ENCODE measurements at places on chromosomes 11 and 22.

DNA sequence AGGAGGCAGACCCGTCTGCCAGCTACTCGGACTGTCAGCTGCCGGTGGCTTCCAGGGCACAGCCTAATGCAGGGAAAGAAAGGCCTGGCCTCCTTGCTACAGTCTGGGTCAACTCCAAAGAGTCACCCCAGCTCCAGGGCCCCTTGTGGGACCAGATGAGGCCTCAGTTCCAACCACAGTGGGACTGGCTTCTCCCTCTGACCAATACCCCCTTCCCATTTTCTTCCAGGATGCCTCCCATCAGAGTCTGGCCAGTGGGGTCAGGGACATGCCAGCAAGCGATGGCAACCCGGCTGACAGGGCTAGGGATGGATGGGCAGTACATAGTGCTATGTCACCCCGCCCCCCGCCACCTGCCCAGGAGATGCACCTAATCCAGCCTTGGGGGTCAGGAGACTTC, 36.6 kb downstream of the RPUSD4 start:
- no peak for DNase-seq

GRCh38 chr11:103544874-103545273, 435.6 kb downstream of the DYNC2H1 start:
- no peak for DNase-seq

DNA sequence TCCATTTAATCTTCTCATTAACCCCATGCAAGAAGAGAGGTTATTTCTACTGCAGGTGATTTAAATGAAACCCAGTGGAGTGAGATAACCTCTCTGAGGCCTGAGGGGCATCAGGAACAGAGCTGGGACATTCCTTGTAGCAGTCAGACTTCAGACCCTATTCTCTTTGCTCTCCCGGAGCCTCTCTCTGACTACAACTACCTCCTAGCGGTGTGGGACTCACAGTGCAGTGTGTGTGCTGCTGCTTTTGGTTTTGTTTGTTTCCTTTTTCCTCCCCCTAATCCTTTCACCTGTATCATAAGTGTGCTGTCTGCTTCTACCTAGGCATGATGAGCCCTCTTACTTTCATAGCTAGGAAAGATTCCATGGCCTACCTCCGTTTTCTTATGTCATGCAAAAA, 769.6 kb downstream of the NTM start:
- no peak for DNase-seq

GRCh38 chr11:44651535-44652155, 75.1 kb upstream of the TSPAN18 start:
- no peak for DNase-seq

GRCh38 chr22:23753385-23753784, 840 bp downstream of the VPREB3 start:
- DNase-seq = no peak

DNA sequence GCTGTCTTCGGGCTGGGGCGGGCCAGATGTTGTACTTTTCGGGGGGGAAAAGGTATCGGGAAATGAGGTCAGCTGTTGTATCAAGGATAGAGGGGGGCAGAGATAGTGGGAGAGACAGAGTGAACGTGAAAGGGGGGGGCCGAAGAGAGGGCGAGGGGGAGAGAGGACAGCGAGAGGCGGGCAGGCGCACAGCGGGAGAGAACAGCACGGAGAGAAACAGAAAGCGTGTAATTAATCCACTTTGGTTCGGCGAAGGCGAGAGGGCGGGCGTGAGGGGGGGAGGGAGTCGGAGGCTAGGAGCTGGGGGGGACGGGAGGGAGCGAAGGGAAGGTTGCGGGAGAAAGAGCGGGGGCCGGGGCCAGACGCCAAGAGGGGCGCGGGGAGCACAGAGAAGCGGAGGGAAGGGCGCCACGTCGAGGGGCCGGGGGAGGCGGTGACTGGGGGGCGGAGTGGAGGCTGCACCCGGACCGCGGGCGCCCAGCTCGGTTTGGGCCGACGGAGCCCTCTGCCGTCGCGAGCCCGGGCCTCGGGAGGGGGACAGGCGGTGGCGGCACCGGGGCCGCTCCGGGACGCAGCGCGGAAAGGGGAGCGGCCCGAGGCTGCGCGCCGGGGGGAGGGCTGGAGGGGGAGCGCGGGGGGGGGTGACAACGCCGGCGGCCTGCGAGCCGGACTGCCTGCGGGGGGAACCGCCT, 612 bp downstream of the IGF2 start:
- peak; percentile 17 for DNase-seq

- DNase-seq = no peak
Observed at GRCh38 chr11:118186346-118187107, 10.1 kb upstream of the SCN2B start.

- no peak for DNase-seq
Observed at GRCh38 chr11:131544591-131544990, 174.2 kb downstream of the NTM start.

DNA sequence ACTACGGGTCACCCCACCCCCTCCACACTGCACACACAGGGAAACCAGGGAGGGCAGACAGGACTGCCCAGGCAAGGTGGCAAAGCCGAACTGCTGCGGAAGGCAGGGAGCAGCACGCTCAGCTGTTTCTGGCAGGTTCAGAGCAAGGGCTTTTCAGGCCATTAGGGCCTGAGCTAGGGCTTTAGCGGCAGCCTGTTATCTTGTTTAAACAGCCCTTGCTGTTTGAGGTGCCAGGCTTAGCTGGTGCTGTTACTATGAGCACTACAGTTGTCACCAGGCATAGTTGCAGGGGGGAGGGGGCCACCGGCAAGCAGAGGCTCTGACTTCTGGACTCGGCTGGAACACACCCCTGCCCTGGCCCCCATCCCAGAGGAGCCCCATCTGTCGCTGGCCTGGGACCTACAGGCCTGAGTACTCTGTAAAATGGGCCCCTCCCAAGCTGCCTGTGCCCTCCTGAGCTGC, 34.9 kb downstream of the RSPH14 start:
- DNase-seq = no peak

- DNase-seq = no peak
Observed at GRCh38 chr11:12324585-12324984, 52.8 kb upstream of the PARVA start.

DNA sequence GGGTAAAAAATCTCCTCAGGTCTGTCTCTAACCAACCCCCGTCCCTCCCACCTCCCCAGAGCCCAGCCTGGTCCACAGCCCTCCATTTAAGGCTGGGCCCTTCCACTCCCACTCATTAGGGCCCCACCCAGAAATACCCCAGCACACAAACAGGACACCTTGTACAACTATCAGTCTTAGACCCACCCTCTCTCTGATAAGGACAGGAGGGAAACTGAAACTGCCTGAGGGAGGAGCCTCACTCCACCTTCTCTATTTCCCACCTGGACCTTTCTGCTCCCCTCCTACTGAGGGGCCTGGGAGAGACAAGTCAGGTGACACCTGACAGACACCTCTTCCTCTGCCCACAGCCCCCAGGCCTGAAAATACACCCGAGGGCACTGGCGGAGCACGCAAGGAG, 90.2 kb downstream of the PLEKHA7 start:
- no peak for DNase-seq

DNA sequence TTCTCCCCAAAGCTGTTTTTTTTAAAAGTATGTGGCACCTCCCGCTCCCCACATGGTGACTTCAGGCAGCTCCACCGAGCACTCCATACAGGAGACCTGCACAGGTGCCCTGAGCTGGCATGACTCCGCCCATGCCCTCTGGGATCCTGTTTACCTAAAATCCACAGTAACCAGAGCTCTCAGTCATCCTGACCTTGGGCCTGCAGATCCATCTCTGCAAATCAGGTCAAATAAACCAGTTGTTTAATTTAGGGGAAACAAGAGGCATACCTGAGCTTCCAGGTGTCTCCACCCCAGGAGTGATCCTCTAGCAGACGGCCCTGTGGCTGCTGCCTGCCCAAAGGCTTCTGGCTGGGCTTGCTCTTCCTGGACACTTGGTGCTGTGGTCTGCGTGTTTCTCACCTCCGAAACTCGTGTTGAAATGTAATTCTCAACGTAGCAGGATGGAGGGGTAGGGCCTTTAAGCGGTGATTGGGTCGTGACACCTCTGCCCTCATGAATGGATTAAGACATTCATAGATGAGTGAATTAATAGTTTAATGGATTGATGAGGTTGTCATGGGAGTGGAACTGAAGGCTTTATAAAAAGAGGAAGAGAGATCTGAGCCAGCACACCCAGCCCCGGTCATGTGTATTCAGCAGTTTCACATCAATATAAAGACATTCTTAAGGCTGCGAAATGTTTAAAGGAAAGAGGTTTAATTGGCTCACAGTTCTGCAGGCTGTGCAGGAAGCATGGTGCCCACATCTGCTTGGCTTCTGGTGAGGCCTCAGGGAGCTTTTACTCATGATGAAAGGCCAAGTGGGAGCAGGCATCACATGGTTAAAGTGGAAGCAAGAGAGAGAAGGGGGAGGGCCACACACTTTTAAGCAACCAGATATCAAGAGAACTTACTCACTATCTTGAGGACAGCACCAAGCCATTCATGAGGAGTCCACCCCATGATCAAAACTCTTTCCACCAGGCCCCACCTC, 34.1 kb downstream of the LINC01488 start:
- no peak for DNase-seq

DNA sequence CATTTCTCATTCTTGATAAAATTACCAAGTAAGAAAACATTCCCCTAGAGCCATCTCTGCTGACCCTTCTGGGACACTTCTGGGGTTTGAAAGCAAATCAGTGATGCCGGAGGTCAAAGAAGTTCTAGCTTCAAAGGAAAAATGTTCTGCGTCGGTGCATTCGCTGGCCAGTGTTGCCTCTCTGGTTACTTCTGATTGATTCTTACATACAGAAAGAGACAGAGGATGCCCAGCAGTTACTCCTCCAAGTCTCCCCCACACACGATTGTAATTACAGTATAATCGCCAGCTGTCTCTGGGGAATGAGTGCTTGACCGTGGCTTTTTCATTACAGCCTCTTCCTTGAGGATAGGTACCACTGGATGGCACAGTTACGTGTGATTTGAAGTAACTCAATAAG, 150.9 kb downstream of the SNX19 start:
- no peak for DNase-seq

- no peak for DNase-seq
Observed at GRCh38 chr11:113178381-113179070, 135.9 kb upstream of the TTC12 start.

DNA sequence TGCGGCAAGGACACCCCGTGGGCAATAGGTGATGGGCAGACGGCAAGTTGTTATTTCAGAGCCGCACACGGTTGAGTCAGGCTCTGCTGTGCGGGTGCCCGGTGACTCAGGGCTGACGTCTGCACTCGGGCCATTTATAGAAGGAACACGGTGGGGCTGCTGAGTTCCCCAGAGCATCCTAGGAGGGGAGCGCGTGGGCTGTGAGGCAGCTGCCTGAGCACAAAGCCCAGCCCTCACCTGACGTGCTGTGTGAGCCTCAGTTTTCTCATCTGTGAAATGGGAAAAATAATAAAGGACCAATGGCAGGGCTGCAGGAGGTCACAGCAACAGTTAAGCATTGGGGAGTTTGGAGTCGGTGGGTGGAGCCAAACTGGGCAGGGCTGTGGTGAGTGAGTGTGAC, 11.3 kb upstream of the RHOD start:
- DNase-seq = no peak

- no peak for DNase-seq
Observed at GRCh38 chr11:108713076-108713790, 48.4 kb downstream of the DDX10 start.

- DNase-seq = no peak
Observed at GRCh38 chr11:118274186-118274585, 10.1 kb upstream of the MPZL2 start.

DNA sequence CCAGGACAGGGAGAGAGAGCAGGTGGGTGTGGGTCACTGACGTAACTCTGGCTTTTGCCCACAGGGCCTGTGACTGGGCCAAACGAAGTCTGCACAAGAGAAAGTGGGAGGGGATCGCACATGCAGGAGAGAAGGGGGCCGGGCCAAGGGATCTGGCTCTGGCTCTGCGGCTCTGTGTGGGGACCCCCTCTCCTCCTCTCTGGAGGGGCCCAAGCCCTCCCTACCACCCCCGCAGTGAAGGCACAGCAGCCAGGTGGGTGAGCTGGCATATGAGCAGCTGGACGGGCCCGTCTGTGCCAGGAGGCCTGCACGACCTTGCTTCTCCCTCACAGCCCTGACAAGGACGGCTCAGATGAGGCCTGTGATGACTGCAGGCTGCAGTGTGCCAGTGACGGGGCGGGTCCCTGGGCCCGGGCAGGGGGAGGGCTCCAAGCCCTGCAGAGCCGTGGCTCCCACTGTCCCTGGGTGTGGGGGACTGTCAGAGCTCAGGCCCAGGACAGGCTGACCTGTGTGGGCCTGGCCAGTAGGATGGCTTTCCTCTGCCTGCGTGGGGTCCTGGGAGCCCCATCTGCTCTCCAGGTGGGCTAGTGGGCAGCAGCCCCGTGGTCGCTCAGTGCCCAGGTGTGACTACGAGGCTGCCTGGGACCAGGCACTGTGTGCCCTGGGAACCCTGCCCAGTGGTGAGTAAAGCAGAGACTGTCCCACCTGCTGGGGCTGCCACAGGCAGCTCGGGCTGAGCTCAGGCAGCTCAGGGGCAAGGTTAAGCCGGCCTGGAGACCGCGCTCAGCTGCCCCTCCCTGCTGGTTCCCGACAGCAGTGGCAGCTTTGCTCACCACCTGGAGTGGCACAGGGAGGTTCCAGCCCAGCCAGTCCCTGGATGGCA, 22.2 kb downstream of the MRGPRG start:
- DNase-seq = no peak

GRCh38 chr11:73392108-73393010, 16.2 kb downstream of the RELT start:
- DNase-seq = no peak

DNA sequence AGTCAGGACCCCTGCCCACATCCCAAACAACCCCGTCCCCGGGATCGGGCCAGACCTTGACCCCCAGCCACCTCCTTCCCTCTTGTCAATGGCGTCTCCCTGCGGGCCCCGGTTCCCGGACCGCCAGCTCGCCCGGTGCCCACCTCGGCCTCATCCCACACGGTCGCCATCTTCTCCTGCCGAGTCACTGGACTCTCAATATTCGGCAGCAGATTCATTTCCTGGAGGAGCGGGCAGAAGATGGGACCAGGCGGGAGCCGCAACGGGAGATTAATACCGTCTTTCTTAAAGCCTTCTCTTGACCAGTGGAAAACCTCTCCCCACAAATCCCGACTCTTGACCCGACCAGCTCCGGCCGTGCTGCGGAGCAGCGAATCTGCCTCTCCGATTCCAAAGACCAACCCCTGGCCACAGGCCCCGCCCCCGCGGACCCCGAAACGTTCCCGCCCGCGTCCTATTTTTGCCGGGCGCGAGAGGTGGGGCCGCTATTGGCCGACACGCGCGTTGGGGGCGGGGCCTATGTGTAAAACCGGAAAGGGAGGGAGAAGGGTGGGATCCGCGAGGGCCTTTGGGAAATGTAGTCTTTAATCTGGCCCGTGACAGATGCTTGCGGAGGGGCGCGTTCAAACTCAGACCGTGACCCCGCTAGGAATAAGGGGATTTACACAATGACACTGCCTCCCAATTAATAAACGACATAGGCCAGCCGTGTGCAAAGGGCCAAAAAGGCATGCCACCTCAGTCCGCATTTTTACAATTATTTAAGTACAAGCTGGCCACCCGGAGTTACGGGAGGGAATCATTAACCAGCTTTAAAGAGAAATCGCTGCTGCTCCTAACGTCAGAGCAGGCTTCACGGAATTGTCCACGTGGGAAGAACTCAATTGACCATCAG, at the start of gene PSMC3:
Gene PSMC3, minus strand, starts transcription at position 378 of the 895 bp plus-strand sequence. Its CDS starts 160 bp downstream, at position 218.
- peak; percentile 98 for DNase-seq

All from activated CD4-positive, alpha-beta T cell treated with anti-CD3 and anti-CD28 coated beads, Interleukin-2, amount 50 U/mL, for 4 hours (primary cell).